Activated CD4-positive, alpha-beta T cell treated with anti-CD3 and anti-CD28 coated beads for 48 hours (primary cell): ENCODE measurements at places on chromosomes 3 and 15.

DNA sequence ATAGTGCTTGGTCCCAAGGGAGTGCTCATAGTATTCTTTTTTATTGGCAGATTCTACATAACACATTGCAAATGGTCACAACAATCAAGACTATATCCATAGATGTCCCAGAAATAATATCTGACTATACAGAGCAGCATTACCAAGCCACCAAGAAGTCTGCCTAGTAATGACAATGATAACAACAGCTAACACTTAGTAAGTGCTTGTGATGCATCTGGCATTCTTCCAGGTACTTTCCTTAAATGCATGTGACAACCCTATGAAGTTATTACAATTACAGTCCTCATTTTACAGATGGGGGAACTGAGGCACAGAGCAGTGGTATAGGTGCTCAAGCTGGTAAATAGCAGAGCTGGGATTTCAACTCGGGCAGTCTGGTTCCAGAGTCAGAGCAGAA, 49.6 kb upstream of the ICE2 start:
- no peak for DNase-seq

GRCh38 chr3:69240651-69241568, 118.5 kb upstream of the LMOD3 start:
- DNase-seq = no peak

DNA sequence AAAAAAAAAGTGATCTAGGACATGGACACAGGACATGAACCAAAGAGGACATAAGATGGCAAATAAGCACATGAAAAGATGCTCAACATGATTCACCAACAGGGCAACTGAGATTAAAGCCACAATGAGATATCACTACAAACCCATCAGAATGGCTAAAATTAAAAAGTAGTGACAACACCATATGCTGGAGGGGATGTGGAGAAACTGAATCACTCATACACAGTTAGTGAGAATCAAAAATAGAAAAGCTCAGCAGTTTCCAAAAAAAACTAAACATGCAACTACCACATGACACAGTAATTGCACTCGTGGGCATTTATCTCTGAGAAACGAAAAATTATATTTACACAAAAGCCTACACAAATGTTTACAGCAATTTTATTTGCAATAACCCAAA, 27.9 kb upstream of the ACKR4 start:
- no peak for DNase-seq

GRCh38 chr3:48518638-48519276, 14.8 kb upstream of the SHISA5 start:
- DNase-seq = no peak

GRCh38 chr3:125443923-125444322, 68.8 kb upstream of the ZNF148 start:
- no peak for DNase-seq

DNA sequence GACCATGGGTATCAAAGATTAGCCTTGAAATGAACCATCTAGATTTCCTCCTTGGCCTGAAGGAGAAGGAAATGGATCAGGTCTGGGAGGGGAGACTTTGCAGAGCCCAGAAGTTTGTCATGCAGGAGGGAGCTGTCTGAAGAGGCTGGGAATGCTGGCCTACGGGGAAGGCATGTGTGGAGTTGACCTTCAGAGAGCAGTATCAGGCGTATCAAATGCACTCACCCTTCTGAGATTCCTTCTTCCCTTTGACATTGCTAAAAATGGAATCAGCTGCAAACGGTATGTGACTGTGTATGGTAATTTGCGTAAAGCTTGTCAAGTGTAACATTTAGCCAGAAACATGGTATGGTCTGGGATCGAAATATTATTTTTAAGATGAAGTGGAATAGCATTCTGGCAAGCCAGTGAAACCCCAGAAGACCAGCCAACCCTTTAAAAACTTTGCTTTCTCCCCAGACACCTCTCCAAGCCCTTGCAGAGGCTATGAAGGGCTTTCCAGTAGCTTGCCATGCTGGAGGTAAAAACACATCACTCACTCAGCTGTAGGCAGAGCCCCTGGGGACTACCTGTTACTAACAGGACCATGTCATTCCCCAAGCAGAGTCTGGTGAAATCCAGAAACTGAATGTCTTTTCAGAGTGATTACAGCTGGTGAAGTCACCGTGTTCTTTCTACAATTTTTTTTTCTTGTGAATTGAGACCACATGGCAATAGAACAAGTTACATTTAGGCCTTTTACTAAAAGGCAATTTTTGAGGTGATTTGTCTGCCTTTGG, 174.7 kb upstream of the SLC24A5 start:
- no peak for DNase-seq

DNA sequence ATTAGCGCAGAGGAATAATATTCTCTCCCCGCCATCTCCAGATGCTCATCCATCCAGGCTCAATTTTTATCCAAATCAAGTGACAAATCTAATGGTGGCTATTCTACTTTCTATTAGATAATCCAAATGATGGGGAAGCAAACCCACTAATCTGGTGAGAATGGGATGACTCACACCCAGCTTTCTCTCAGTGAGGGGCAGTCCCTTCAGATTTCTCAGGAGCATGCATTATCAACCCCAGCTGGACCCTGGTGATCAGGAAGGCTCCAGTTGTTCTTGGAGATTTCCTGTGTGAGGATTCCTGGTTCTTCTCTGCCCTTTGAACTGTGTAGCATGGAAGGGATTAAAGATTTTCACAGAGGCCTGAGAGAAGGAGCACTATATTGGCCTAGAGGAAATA, 358.0 kb downstream of the WDR72 start:
- no peak for DNase-seq

DNA sequence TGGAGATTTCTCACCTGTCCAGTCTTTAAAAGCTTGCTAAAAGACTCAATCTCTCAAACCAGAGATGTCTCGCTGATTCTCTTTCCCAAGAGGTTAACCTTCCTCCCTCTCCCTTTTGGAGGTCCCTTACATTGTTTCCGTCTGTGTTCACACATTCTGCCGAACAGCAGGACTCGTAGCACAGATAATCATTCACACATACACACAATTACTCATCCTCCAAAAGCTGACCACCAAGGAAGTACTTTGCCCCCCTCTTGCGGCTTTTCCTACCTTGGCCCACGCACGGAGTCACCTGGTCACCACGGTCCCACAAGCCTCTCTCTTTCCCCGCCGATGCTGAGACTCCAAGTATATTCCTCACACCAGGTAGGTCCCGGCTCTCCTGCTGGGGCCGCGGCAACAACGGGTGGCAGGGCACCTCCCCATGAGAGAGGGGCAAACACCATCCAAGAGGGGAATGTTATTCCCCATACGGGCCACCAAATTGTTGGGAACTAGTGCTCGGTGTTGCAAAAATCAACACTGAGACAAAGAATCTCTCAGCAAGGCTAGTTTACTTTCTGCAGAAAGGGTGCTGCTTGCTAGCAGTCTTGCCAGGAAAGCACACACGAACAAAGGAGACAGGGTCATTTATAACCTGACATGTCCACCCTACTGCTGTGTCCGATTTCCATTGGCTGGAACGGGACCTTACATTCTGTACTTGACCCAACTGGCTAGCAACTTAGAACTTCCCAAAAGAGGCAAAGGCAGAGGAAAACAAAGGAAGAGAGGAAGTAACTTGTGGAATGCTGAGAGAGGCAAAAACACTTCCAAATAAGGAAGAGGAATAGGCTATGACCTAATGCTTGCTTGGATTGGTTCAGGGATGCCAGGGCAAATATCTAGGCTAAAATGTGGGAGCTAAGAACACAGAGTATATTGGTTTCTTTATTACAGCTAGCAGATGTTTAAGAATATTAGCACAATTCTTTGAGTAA, 102.1 kb upstream of the NECTIN3 start:
- no peak for DNase-seq

- DNase-seq = no peak
Measured at GRCh38 chr3:8953313-8953712, 10.0 kb downstream of the RAD18 start.

GRCh38 chr15:80736560-80736959, 41.5 kb downstream of the ABHD17C start:
- DNase-seq = no peak

- DNase-seq = no peak
Measured at GRCh38 chr3:138119423-138119766, 4.0 kb upstream of the DZIP1L start.

DNA sequence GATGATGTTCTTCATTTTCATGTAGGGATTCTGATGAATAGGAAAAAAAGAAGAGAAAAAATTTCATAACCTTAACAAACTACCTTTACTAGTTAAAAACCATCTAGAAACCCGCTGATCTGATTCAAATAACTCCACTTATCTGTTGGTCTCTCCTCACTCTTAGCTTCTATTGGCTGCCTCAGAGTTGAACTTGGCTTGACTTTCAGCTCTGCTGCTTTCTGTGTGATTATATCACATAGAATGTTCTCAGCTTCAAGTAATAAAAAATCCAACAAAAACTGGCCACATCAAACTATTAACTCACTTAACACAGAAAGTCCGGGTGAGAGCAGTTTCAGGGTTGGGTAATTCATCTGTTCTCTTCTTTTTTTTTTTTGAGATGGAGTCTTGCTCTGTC, 126.8 kb upstream of the RASGRP1 start:
- no peak for DNase-seq

DNA sequence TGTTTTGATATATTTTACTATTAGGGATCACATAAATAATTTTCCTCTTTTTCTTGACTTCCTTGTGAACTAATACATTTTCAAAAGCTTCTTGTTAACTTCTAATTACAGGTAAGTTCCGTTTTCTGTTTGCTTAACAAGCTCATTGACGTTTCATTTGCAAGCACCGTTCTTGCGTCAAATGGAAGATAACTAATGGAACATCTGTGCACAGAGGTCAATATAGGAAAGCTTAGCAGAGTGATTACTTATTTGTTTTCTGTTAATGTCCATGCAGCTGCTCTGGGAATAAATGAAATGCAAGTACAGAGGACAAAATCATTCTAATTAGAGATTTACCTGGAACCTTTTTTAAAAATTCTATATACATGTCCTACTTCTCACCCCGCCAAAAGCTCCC, 115.5 kb upstream of the C2CD4B start:
- no peak for DNase-seq

DNA sequence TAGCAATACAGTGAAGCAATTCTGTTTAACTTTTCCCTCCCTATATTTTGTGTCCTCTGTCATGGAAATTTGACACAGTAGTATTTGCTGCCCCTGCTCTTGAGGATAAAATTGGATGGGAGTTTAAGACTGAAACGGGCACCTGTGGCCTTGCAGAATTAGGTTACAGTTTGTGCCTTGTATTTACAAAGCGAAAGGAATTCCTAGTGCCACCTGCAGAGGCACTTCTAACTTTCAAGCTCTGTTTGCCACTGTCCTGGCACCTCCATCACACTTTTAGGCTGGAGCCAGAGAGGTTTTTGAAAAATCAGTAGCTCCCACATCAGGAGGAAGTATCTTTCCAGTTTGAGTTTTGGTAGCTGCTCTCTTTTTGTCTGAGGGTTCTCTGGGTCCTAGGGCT, 39.5 kb downstream of the CD86 start:
- no peak for DNase-seq

- peak; percentile 46 for DNase-seq
Measured at GRCh38 chr3:40309925-40310695, 603 bp downstream of the EIF1B start.

GRCh38 chr3:52246264-52246620, 683 bp downstream of the PPM1M start:
- DNase-seq = no peak

DNA sequence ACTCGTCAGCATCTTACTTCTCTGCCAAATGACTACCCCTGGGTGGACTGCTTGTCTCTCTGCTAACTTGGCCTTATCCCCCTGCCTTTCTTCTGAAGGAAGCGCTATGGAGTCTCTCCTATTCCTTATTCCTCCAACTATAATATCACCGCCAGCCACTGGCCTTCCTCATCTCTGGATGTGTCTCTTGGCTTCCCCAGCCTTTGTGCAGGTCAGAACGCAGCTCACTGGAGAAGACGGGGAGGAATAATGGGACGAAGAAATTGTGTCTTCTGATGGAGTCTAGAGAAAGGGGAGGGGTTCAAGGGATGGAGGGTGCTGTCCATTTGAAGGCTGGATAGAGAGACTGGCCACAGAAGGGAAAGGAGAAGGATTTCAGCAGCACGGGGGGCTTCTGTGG, 16.9 kb downstream of the ITGA11 start:
- DNase-seq = no peak

DNA sequence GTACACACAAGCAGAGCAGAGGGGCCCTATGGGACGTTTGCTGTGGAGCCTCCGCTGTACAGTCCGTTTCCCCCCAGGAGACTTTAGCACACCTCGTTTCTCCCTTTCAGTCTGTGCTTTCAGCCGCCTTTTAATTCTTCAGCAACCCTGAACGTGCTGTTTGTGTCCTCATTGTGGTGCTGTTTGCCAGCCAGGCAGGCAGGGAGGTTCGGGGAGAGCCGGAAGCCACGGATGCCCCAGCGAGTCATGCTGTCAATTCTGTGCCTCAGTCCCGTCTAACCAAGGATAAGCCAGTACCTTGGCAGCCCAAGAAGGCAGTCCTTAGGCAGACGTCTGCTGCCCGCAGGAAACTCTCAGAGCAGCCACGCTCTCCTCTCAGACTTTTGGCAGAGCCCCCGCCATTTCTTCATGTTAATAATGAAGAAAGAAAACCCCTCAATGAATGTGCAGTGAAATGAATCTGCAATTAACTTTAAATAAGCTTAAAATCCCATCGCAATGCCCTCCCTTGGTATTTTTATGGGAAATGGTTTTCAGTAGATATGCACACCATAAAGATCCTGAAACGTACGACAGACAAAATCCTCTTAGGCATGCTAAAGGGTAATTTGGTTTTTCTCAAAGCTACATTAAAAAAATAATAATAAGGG, 158.6 kb downstream of the UACA start:
- no peak for DNase-seq

- no peak for DNase-seq
Measured at GRCh38 chr3:100125161-100125938, 11.0 kb upstream of the FILIP1L start.

- no peak for DNase-seq
Measured at GRCh38 chr3:63471781-63472180, 180.7 kb upstream of the SNTN start.

DNA sequence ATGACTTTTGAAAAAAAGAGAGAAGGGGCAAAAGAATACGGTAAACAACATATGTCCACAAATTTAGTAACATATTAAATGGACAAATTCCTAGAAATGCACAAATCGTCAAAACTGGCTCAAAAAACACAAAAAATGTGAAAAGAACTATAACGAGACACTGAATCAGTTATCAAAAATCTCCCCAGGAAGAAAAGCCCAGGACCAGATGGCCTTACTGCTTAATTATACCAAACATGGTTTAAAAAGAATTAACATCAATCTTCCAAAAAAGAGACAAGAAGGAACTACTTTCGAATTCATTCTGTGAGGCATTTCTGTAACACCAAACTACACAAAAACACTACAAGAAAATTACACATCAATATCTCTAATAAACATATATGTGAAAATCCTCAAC, 117.4 kb downstream of the STAG1 start:
- no peak for DNase-seq

DNA sequence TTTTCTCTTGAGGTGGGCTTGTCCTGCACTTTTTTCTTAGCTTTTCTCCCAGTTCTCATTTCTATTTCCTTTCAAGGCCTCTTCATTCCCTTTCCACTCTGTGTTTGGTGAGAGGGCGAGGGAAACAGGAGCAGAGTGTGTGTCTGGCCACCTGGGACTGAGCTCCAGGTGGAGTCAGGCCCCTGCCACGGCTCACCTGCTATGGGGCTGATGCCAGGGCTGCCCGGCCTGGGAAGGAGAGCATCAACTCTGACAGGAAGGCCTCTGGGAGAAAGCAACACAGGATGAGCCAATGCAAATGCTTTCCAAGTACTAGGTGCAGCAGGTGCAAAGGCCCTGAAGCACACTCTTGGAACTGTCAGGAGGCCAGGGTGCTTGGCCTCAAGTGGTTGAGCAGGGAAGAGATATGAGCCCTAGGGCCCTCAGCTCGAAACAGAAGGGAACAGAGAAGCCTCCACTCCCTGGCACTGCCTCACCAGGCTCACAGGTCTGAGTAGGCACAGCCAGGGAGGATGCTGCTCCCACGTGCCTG, 27.3 kb upstream of the DUSP7 start:
- DNase-seq = no peak
